Activated CD8-positive, alpha-beta memory T cell treated with anti-CD3 and anti-CD28 coated beads for 4 hours (primary cell): ENCODE measurements at places on chromosomes 3 and 15.
A peak's percentile ranks its signal among the peaks of the same experiment; 100 is the strongest.

DNA sequence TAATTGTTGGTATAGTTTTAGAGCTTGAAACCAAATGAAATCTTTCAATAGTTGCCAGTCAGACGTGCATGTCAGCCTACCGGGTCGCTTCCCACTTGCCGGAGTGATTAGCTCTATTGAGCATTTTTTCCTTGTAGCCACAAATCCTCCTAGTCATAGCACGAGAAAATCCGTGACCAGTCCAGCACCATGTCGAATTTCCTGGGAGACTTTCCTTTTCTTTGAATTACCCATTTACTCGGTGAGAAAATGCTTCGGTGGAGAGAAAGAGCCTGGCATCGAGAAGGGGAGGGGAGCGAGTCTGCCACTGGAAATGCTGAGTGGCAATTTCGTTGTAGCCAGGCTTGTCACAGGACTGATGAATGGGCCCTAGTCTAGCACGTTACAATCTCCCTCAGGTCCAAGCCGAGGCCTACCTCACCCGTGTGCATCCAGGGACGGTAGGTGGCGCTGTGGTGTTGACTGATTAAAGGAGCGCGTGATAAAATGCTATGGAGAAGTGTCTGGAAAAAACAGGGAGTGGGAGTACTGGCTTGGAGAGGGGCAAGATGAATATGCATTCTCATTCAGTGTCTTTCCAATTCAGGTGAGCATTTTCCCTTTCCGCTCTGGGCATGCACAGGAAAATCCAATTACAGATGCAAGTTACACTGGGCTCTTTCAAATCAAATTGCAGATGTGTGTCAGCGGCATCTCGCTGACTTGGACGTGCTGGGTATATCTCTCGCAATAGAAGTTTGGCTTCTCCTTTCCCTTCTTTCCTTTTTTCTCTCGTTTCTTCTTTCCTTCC lies 238.8 kb downstream of the EDEM1 start:
- peak; percentile 8 for DNase-seq

DNA sequence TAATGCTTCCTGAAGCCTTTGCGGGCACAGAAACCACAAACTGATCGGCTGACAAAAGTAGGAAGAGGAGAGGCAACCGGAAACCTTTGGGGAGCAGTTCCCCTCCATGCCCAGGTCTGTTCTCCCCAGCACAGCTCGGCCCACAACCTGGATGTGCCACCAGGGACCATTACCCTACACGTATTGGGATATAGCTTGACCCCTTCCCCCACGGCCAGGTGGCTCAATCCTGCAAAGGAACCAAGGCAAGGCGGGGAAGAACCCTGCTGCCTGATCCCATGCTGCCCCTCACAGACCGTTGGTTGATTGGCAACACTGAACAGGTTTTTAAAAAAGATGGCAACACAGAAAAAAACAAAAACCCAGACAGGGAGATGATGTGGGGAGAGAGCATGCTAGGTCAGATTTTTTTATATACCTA lies 19.7 kb upstream of the TCAIM start:
- DNase-seq, result no peak

- DNase-seq, result peak; percentile 20
Observed at GRCh38 chr15:52527911-52528563, 643 bp downstream of the MYO5A start.

- DNase-seq, result no peak
Observed at GRCh38 chr15:59636184-59636583, 21.1 kb downstream of the GTF2A2 start.

GRCh38 chr15:78978601-78979179 lies 33.8 kb upstream of the CTSH start:
- no peak for DNase-seq

DNA sequence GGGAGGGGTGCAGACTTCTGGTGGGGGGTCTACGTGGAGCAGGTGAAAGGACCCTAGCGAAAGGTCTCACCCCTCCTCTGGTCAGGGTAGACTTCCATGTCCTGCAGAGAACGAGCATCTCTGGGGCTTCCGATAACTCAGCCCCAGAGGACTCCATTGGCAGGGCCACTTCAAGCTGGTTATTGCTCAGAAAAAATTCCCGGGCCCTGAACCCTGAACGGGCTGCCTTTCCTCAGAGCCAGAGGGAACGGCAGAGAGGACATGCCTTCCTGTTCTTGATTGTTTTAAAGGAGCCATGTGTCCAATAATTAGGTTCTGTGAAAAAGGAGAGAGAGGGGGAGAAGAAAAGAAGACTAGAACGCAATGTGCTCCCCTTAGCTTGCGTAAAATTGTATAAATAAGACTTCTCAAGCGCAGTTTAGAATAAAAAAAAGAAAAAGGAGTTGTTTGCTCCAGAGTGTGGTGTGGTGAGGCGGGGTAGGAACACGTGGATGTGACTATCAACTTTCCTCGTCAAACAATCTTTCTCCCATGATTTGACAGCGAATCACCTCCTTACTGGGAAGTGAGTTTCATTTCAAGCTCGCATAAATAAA lies 193.4 kb upstream of the UBE2E1 start:
- no peak for DNase-seq

DNA sequence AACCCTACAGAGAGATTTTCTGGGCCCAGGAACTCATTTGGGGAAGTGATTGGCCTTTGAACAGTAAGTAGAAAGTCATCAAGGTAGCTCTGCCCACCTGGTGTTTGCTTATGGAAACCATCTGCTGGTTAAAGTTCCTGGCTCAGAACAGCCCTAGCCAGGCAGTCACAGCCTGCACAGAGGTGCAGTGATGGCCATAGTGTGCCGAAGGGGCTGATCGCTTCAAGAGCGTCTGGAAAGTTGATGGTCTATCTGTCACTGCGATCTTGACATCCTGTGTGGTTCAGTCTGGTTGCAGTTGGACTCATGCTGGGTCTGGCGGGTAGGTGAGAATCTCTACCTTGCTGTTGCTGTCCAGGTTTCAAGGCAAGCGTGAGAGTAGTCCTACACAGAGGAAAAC lies 151.6 kb downstream of the SLCO3A1 start:
- DNase-seq, result no peak

GRCh38 chr3:143326983-143327778 lies 207.6 kb downstream of the CHST2 start:
- DNase-seq, result no peak

GRCh38 chr3:186760141-186760833 lies 23.1 kb upstream of the EIF4A2 start:
- no peak for DNase-seq

GRCh38 chr3:64561325-64561843 lies 126.4 kb downstream of the ADAMTS9 start:
- no peak for DNase-seq

DNA sequence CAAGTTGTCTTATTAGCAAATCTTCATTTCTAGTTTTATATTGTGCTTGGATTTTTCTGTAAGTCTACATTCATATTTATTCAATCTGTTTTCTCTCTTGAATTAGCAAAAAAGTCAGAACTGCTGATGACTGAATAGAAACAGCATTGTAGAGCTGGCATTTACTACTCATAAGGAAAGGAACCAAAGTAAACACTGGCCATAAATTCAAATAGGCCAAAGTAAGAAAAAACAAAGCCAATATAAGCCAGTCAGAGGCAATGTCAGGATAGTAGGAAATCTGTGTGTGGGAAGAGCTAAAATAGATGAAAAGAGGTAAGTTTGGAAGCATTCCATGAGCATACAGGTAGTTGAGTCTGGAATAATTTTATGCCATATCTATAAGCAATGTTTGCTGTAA lies 307.2 kb upstream of the SLITRK3 start:
- DNase-seq, result no peak

- DNase-seq, result no peak
Observed at GRCh38 chr3:169467751-169468150, 195.8 kb downstream of the MECOM start.

DNA sequence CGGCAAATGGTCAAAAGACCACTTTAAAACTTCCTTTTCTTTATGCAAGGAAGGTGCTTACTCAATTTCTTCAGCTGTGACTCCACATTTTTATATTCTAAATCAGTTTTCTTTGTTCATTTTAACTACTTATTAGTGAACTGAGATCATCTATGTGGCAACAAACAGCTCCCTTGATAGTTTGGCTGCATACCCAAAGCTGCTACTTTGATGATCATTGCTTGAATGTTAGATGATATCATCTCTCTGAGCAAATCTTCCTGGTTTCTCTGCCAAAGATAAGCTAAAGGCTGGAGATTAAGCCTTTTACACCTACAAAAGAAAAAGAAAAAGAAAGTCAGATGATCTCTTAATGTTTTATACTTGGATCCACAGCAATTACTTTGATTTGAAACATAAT lies 95.5 kb downstream of the DPH6 start:
- no peak for DNase-seq

DNA sequence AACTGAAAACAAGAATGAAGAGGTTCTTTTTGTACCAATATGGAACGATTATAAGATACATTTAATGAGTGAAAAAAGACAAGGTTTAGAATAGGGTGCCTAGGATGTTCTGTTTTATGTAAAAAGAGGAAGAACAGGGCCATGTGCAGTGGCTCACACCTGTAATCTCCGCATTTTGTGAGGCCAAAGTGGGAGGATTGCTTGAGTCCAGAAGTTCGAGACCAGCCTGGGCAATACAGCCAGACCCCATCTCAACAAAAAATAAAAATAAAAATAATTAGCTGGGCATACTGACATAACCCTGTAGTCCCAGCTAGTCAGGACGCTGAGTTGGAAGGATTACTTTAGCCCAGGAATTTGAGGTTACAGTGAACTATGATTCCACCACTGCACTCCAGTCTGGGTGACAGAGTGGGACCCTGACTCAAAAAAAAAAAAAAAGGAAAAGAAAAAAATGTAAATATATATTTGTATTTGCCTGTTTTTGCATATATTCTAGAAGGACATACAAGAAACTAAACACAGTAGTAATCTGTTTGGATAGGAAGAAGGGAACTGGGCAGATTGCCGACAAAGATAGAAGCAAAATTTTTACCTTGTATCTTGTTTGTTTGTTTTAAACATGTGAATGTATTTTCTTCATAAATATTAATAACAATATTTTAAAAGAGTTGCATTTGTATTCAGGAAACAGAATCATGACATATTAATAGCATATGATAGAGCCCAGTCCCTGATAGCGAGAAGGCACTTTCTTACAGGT lies 174.3 kb downstream of the SOX2 start:
- no peak for DNase-seq

DNA sequence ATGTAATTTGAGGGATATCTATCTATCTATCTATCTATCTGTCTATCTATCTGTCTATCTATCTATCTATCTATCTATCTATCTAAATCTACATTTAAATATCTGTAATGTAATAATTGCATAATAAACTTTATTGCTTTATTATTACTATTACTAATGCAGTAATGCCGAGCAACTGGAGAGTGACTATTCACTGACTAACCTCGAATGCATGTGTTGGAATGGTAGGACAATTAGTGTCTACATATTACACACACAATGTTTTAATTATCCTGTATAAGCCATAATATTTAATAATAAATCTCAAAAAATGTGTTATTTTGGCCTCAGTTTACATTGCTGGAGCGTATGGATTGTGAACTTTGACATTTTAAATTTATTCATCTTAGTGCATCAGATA lies 25.2 kb upstream of the CNTN3 start:
- DNase-seq, result no peak

DNA sequence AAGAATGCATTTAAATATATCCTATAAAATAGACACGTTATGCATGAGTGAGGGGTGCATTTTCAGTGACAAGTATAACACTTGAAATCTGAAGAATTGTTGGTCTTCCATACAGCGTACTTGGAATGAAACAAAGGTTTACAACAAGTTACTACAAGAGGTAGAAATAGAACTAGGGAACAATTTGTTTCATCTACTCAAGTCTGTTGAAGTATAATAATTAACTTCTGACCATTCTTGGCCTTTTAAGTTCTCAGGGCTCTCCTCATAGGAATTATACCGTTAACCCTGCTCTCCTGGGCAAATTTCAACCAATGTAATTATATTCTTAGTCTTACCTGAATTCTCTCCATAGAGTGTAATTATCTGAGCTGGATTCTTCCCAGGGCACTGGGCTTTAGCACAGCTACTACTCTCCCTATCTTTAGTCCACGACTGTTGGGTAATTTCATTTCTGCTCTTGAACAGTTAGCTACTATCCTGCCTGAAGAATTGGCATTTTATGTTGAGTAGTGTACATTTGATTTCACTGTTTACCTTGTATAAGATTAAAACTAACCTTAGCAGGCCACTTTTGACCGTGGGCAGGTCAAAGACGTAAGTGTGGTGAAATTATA lies 100.6 kb downstream of the UBE2E2 start:
- DNase-seq, result no peak

- no peak for DNase-seq
Observed at GRCh38 chr3:120749843-120750242, 7.3 kb downstream of the GTF2E1 start.
